Cardiac septum (tissue), 1 donor: ENCODE measurements at places on chromosomes 3 and 15. TPM values are rescaled to one million over a fixed set of nuclear protein-coding genes. Genes with fewer than 3 reads are reported as not detected.

The HYKK gene
- total RNA-seq = 5.1 TPM

The CAMKV gene
- not detected for total RNA-seq

The TLR9 gene
- 0.16 TPM for total RNA-seq

DNA sequence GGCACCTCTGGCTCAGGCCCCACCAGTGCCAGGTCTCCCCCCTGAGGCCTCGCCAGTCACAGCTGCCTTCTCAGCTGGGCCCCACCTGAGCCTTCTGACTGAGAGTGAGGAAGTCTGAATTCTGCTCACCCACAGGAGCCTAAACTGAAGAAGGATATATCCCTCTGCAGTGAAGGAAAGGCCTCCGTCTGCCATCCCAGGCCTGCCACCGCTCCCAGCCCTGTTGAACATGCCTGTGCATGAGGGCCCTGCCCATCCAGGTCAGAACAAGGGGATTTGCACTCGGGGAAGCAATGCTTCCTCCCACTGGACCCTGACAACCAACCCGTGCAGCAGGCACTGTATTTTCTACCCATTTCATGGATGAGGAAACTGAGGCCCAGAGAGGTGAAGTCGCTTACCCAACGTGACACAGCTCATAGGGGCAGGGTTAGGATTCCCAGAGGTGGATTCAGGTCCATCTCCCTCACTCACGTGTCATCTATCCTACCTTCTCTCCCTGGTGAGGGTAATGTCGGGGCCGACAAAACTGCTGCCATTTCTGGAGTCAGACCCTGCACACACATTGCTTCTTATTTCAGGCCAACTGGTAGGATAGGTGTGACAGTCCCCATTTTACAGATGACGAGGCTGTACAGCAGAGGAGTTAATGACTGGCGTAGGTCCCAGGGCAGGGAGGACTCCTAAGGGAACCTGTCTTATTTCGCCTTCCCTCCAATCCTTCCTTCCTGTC is 22.6 kb downstream of the ATP2B2 start:
- no peak for DNase-seq

DNA sequence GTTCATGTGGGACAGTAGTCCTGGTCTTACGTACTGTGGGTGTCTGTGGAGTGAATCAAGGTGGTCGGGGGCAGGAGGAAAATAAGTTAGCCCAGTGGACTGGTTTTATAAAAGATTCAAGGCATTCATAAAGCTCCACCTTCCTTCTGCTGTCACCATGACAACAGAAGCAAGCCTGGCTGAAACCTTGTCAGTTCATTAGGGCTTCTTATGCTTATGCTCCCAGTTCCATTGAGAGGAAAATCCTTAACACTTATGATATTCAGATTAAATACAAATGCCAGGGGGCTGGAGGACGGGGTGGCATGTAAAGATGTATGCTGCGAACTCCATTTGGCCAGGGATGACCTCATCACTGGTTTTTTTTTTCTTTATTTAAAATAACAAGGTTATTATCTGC is 283.1 kb upstream of the ATP10A start:
- DNase-seq = no peak

DNA sequence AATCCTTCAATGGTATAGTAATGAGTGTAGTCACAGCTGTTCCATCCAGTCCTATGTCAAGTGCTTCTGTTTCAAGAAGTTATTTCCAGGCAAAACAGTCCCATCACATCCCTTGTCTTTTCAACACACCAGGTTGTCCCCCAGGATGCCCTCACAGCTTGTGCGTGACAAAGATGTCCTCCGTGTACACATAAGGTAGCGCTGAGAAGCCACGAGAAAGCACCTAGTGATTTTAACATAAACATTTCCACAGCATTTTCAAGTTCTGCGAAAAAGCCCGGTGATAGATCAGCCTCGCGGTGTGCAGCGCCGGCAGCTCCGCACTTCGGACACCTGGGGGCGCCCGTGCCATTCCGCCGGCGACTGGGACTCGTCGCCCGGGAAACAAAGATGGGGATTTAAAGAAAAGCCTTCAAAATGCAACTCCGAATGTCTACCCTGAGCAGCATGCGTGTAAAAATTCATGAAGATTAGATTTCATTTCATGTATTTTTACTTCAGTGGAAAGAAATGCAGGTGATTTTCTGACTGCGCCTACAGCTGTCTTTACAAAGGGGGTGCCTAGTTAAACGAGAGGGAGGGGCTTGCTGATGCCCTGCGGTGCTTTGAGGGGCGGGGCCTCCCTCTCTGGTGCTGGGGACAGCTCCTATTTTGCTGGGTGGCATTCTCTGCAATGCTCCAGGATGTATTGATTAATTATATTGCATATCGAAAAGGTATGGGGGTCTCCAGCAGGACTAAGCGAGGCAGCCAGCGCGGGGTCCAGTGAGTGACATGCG is 49.9 kb downstream of the KY start:
- peak; percentile 88 for DNase-seq

GRCh38 chr3:161358488-161358887 is 12.8 kb downstream of the SPTSSB start:
- no peak for DNase-seq

GRCh38 chr15:84828086-84828908 is 11.1 kb downstream of the ALPK3 start:
- DNase-seq = no peak

DNA sequence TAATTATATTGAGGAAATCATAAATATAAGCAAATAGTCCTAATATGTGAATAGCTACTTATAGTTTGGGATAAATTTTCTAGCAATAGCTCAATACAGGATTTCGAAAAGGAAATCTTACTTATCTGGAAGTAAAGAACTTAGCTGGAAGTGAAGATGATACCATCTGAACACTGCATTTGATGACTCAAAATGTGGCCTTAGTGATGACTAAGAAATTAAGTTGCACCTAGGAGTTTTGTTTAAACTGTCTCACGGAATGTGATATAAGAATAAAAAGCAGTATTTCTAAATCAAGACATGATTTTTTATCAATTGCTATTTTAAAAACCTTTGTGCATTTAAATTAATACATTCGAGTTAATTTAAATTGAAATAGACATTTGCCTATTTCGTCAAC is 91.2 kb downstream of the EOMES start:
- no peak for DNase-seq

- DNase-seq = no peak
Measured at GRCh38 chr15:56767315-56767714, 34.0 kb upstream of the ZNF280D start.

DNA sequence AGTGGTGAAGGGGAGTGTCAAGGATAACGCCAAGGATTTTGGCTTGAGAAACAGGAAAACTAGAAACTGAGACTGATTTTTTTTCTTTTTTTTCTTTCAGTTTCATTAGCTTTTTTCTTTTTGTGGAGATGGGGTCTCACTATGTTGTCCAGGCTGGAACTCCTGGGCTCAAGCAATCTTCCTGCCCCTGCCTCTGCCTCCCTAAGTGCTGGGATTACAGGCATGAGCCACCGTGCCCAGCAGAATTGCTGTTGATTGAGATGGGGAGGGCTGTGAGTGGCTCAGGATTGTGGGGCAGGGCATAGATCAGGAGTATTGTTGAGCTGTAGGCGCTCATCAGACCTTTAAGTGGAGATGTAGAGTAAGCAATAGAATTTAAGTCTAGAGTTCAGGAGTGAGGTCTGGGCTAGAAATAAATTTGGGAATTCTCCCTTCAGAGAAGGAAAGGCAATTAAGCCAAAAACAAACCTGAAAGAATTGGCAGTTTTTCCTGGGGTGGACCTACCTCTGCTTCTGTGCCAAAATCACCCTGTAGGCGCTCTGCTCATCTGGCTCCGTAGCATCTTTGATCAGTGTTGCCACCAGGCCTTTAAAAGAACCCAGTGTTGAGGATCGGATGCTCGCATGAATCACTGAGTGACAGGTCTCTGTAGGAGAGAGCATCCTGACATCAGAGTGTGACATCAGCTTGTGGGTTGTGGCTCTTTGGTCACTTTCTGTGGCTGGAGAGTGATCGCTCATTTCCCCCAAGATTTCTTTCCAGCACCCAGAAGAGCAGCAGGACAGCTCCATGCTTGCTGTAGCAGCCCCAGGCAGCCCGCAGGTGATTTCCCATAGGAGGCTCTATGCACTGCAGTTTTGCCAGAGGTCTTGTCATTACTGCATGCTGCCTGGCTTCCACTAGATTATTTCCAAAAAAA is 15.8 kb downstream of the ABHD17C start:
- DNase-seq = no peak

- no peak for DNase-seq
Measured at GRCh38 chr15:44782516-44782915, 46.2 kb downstream of the TRIM69 start.
